ENCODE measurements at places on chromosomes 3 and 15.

DNA sequence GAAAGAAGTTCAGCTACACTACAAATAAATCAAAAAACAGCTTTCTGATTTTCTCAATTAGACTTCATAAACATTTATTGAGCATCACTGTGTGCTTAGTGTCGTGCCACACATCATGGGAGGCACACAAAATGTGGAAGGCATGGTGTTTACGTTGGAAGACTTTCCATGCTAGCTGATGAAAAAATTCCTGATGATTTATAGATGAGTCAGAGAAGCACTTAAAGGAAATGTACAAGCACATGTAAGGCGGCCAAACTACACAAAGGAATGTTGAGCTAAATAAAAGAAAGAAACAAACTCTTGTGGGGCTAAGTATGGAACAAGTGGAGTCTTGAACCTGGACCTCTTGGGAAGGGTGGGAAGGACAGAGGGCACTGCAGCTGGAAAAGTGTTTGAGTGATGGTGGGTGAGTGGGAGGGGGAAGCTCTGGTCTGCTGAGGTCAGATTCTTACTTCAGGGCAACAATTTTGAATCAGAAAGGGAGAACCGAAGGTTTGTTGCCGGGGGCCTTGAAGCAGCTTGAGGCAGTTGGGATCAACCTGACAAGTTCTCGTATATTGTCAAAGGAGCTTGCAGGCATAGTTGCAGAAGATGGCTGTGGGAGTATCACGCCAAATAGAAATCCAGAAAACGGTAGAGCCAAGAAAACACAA is 66.9 kb downstream of the FOXB1 start:
- DNase-seq, result no peak

DNA sequence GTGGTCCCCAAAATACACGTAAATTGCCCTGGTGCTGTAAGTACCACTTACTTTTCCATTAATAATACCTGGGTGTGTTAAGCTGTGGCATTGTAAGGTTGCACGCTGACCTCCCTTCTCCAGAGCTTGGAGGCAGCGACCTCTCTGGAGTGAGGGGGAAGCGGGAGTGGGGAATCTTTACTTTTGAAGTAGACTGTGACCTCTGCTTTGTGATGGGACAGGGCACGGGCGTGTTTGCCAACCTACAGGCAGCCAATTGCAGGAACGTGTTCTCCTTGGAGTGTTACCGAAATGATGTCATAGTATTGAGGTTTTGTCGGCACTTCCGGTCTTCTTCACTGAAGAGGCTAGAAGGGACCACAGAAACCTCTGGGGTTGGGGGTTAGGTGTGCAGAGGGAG is 227.3 kb upstream of the C2CD4B start:
- DNase-seq, result no peak

DNA sequence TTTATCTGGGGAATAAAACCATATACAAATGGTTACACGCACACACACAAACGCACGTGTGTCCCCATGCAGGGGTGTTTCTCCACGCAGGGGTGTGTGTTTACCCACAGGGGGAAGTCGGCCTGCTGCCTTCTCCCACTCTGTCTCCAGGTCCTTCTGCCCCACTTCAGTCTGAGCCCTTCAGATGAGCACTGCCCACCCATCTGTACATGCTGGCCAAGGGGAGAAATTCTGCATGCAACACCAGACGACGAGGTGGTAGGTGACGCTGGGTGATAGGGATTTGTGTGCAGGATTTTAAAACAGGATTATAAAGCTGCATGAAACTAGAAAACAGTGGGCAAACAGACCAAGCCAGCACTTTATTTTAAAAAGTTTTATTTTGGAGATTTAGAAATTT is 122.5 kb downstream of the TJP1 start:
- DNase-seq, result no peak

- no peak for DNase-seq
Measured at GRCh38 chr15:69818529-69818928, 279.2 kb downstream of the TLE3 start.

DNA sequence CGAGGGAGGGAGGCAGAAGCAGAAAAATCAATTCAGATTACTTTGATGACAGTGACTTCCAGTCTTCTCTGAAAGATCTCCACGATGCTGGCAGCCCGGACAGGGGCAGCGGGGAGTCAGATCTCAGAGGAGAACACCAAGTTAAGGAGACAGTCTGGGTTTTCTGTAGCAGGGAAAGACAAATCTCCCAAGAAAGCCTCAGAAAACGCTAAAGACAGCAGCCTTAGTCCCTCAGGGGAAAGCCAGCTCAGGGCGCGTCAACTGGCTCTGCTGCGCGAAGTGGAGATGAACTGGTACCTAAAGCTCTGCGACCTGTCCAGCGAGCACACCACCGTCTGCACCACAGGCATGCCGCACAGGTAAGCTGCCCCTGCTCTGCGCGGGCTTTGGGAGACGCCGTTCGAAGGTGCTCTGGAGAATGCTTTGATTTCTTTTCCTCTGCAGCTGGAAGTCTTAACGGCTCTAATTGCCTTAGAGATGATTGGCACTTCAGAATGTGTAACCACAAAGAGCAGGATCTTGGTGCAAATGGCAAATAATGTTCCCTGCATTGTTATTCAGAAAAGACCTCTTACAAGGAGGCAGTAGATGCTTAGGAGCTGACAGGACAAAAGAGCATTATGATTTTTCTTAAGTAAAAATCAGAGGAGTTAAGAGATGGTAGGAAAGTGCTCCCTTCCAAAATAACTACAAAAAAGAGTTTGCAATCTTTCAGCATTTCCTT is at the start of gene KCNAB1:
KCNAB1 (plus strand) TSS at position 51 of the 724 bp plus-strand sequence.
- DNase-seq, result no peak

- DNase-seq, result no peak
Measured at GRCh38 chr3:24598695-24599470, 104.2 kb upstream of the THRB start.

DNA sequence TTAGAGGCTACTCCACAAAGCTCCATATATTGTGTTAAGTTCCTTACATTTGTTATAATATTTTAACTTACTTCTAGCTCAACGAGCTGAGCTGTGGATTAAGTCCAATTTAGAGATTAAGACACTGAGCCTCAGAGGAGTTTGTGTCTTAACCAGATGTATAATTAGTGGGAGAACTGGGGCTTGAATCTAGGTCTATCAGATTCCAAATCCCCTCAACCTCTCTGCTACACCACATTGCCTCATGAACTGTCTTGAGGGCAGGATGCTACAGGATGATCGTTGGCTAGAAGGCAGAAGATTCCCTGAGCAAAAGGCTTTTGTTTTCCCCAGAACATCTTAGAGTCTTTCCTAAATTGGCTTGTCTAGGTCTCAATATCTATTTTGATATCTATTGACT is 890.8 kb downstream of the NAALADL2 start:
- no peak for DNase-seq

DNA sequence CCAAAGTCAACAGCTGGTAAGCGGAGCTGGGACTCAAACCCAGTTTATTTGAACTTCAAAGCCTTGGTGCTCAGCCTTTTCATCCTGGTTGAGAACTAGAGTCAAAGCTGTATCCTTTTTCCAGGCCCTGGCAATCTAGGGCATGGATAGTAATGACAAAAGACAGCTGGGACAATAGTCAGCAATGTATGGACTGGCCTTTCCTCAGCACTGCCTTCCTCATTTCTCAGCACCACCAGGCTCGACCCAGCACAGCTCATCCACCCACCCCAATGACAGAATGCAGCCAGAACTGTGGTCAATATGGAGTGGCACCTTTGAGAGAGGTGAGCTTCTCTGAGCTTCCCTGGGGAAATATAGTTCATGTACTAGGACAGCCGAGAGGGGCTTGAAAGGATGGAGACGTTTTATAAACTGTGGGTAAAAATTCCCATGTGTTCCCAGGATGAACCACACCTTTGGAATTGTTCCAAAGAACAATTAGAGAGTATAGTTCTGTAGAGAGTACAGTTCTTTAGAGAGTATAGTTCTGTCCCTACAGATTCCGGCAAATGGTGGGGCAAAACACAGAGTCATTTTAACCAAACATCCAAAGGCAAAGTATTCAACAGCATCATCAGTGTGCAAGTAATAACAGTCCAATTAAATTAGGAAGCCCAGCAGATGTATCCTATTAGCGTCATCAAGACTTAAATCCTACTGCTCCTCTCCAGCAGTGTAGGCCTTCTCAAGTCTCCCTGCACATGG is 30.2 kb upstream of the IREB2 start:
- no peak for DNase-seq

GRCh38 chr3:10981961-10982360 is 10.6 kb upstream of the SLC6A1 start:
- no peak for DNase-seq

DNA sequence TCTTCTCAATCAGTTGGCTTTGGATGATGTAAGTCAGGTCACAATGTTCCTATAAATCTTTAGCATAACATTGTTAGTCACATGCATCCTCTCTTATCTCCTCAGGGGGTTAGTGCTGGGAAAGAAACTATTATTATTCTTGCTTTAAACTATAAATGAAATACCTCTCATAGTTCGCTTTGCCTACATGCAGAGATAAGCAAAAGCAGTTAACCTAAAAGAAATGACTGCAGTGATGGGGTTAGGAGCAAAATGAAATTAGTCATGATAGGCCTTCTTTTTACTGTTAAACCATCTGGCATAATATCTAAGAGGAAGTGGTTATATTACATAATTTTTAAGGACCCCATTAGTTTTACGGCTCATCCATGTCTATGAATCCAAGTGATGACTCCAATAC is 91.7 kb upstream of the IGSF10 start:
- no peak for DNase-seq

- DNase-seq, result no peak
Measured at GRCh38 chr3:189641776-189642175, 10.6 kb downstream of the TP63 start.

DNA sequence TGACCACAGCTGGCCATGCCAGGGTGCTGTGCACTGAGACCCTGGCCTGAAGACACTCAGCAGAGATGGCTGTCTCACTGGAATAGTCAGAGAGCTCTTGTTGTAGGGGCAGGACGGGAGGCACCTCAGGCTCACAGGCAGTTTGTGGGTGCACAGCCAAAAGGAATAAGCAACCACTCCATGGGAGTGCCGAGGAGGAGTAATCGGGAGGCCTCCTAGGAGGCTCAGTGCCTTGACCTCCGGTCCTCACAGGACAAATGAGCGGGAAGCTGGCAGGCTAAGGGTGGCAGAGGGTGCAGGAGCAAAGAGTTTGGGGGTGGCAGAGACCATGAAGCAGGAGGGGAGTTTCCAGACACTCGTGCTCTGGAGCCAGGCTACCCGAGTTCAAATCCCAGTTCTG is 81.7 kb downstream of the SMAD6 start:
- DNase-seq, result no peak

GRCh38 chr3:89116476-89116875 is 9.1 kb downstream of the EPHA3 start:
- no peak for DNase-seq

GRCh38 chr15:29055876-29056275 is 170.1 kb downstream of the APBA2 start:
- DNase-seq, result no peak

DNA sequence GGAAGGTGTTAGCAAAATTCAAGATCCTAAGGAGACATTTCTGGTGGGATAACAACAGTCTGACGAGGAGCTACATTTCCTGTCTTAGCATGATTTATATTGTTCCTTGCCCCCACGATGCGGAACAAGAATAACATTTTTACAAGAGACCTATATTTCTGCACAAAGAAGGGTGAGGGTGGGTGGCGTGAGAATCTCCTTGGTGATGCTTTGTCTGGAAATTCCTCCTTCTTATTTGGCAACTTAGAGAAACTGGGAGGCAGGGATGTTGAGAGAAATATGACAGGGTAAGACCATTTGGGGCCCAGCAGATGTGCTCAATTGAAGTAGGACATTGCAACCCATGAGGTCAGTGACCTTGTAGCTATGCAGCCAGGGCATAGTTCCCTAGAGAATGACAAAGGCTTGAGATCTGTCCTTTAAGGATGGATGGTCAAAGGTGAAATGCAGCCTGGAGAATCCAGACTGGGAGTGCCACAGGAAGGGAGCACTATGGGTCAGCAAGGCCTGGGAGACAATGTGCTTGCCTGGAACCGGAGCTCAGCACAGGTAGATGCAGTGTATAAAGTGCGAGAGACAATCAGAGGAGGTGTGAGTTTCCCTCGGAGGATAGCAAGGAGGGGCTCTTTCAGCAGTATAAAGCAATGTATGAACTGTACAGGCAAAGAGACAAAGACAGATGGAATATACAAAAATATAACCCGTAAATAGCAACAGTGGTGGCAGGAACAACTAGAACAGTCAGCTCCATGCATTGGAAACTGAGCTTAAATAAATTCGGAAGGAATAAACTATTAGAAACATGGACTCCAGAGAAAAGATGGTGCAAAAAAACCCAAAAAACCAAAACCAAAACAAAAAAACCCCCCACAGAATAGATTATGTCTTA is 317.6 kb upstream of the TBL1XR1 start:
- DNase-seq, result no peak

DNA sequence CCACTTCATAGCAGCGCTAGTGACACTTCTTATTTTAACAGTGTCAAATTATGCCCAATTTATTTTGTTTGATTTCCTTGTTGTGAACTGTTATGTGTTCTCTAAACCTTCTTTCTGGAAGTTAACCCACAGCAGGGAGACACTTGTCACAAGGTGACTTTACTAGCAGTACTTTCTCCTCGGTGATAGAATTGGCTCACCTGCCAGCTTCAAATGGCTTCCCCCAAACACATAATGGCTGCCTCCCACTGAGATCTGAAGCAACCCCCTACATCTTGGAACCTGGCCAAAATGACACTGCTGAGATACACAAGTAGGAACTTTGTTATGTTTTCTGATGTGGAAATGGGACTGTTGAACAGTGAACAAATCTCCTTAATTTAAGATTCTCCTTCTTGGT is 238.8 kb upstream of the DPH6 start:
- no peak for DNase-seq

GRCh38 chr3:114378760-114379159 is 84.9 kb downstream of the TIGIT start:
- DNase-seq, result no peak

- DNase-seq, result no peak
Measured at GRCh38 chr3:117063930-117064329, 354.4 kb downstream of the TUSC7 start.

DNA sequence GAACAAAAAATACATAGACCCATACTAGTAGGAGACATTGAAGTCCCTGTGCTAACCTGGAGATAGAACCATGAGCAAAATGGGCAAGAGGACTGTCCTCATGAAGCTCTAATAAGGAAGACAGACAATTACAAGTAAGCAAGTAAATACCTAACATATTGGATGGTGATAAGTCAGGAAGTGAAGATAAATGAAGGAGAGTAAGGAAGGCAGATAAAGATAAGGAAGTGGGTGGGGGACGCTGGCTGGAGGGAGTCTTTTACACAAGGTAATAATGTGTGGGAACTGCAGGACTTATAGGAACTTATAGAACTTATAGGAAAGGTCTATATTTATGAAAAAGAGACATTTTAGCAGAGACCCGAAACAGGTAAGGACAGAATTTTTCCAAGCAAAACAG is 148.9 kb upstream of the ABI3BP start:
- DNase-seq, result no peak

DNA sequence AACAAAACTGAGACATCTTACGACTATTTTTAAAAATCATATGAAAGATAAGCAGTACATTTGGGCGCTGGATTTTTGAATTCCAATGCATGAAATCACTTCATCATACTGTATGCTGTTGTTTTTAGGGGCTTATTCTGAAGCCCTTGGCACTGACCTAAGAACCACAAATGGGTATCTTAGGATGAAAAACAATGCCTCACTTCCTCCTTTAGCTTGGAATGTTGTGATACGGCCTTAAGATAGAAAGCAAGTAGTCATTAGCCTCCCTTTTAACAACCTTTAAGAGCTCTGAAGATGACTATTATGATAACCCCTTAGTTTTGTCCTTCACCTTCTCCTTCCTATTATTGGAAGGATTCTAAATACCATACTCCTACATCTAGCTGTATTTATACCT is 289.8 kb downstream of the ARPP21 start:
- DNase-seq, result no peak

GRCh38 chr3:72018343-72018984 is 233.5 kb upstream of the PROK2 start:
- no peak for DNase-seq

GRCh38 chr3:119579366-119580066 is at the start of gene ADPRH:
Gene ADPRH (plus strand): TSS chr3:119579492. CDS start chr3:119582170, 2,678 bp downstream.
- DNase-seq, result peak; percentile 16
